Right lobe of liver (tissue), 6 donors: ENCODE measurements at places on chromosomes 7 and 10. TPM values are rescaled to one million over a fixed set of nuclear protein-coding genes. Genes with fewer than 3 reads are reported as not detected.

- no peaks in the 10 kb centered on the region for H3K4me1 ChIP-seq
- no peaks in the 10 kb centered on the region for H3K27me3 ChIP-seq
- H3K27ac ChIP-seq: no peak overlapping the region
- no peak for DNase-seq
- no peaks in the 10 kb centered on the region for H3K36me3 ChIP-seq
These were observed 52.2 kb downstream of the C10orf105 start for GRCh38 chr10:71667387-71667752.

DNA sequence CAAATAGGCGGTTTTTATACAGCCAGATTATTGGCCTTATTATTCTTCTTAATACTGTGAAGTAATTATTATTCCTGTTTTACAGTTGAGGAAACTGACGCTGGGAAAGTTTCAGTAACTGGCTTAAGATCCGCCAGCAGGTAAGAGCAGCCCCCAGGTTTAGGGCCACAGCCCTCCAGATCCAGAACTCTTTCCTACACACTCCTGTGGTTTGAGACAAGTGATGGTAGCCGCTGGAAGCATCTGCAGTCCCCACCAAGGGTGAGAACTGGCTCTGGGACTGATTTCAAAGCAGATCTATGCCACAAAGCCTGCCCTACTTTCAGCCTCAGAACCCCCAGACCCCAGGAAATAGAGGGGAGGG, 3.0 kb upstream of the UNC5B start:
- no peak overlapping the region for H3K27ac ChIP-seq
- H3K27me3 ChIP-seq: peaks cover 8% of the 10 kb centered on the region
- H3K4me1 ChIP-seq: no peaks in the 10 kb centered on the region
- no peak overlapping the region for H3K4me3 ChIP-seq

- no peak overlapping the region for H3K27ac ChIP-seq
- H3K27me3 ChIP-seq: no peaks in the 10 kb centered on the region
- no peak overlapping the region for H3K4me3 ChIP-seq
- H3K36me3 ChIP-seq: no peaks in the 10 kb centered on the region
- H3K4me1 ChIP-seq: peaks cover 9% of the 10 kb centered on the region
These were observed 31.7 kb upstream of the SYPL1 start for GRCh38 chr7:106143711-106144337.

DNA sequence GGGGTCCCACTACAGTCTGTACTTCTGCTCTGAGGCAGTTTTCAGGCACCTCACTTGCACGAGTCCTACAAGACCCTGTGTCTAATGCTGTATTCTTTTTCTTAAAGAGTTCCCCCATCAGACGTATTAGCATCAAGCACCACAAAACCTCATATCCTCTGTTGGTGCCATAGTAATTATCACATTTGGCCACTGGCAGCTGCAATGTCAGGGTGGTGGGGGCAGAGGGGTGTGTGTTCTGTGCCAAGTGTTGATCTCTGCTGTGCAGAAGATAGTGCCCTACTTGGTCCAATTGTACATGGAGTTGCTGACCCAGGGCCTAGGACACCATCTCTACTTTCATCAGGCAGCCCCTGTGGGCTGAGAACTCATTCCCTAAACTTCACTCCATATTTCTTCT, 20.0 kb upstream of the JAZF1 start:
- H3K36me3 ChIP-seq: no peaks in the 10 kb centered on the region
- H3K4me3 ChIP-seq: no peak overlapping the region
- no peaks in the 10 kb centered on the region for H3K4me1 ChIP-seq

- no peaks in the 10 kb centered on the region for H3K36me3 ChIP-seq
- no peak overlapping the region for H3K27ac ChIP-seq
- H3K4me3 ChIP-seq: no peak overlapping the region
- H3K27me3 ChIP-seq: no peaks in the 10 kb centered on the region
These were observed 1149.5 kb upstream of the POT1 start for GRCh38 chr7:126079151-126079550.

DNA sequence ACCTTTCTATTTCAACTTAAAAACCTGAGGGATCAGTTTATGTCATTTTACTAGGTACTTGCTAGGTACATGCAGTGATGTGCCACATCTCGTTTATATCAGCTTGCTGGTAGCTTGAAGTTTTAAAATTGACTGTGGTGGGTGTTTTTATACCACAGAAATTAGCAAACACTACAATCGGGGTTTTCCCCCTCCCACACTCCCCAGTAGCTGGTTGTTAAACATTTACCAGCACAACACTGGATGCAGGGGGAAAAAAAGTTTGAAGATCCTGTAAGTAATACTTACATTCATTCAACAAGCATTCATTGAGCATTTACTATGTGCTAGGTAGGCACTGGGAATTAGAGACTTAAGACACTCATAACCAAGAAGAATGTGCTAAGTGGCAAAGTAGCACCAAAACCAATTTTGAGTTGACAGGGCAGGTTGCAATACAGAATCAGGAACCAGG, 32.6 kb downstream of the USP6NL start:
- no peaks in the 10 kb centered on the region for H3K4me1 ChIP-seq
- DNase-seq: no peak
- no peaks in the 10 kb centered on the region for H3K27me3 ChIP-seq
- H3K4me3 ChIP-seq: no peak overlapping the region

Gene SERPINE1
- total RNA-seq: 173 TPM

Gene SUN3
- total RNA-seq: not detected

Gene CARD11
- 0.37 TPM for total RNA-seq

Gene MPLKIP
- total RNA-seq: 30.7 TPM

Gene FKBP6
- total RNA-seq: not detected
